ENCODE measurements at places on chromosomes 11 and 22.

- DNase-seq: peak; percentile 90
Measured at GRCh38 chr11:66607126-66607834, 9.2 kb upstream of the RBM14 start.

DNA sequence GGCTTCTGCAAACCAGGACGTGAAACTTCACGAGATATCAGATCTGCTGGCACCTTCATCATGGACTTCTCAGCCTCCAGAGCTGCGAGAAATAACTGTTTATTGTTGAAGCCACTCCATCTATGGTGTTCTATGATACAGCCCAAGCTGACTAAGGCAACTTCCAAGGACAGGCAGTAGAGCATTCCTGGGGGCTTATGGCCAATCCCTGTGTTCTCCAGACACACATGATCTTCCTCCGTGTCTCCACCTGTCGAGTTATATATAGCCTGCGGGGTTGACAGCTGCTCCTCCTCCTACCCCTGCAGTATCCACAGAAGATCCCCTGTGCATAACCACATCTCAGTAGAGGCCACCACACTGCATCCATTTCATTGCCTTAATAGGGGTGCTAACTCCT, 11.0 kb downstream of the TP53AIP1 start:
- DNase-seq: no peak

GRCh38 chr11:17748044-17748443, 13.5 kb downstream of the KCNC1 start:
- no peak for DNase-seq

DNA sequence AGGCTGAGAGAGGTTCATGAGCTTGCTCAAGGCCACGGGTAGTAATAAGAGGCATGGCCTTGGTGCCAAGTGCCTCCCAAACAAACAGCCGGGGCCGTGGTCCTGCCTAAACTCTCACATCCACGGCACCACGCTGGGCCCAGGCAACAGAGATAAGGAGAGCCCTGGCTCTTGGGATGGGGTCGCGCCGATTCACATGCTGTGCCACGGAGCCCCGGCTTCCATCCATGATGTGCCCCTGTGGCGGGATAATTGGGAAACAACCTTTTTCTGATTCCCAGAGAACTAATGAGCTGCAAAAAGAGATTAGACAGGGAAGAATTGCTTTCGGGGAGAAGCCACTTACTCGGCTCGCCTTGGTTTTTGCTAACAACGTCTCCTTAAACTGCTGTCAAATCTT, 22.0 kb downstream of the TP53AIP1 start:
- no peak for DNase-seq

- DNase-seq: no peak
Measured at GRCh38 chr11:1340111-1340510, 30.7 kb upstream of the TOLLIP start.

GRCh38 chr11:111063726-111064517, 181.6 kb upstream of the POU2AF2 start:
- DNase-seq: peak; percentile 40

- DNase-seq: no peak
Measured at GRCh38 chr11:87083029-87083428, 45.3 kb downstream of the TMEM135 start.

DNA sequence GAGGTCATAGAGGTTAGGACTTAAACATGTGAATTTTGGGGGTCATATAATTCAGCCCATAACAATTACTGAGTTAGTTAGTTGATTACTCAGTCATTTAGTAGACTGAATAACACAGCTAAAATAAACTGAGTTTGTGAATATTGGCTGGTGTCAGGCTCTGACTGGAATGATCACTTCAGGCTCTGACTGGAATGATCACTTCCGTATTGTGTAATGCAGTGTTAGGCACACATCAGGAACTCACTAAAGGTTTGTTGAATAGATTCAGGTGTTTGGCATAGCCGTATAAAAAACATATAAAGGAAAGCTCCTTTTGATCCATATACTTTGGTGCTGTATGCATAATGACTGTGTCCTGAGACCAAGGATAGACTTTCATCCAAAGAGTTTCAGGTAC, 610.5 kb downstream of the INSC start:
- no peak for DNase-seq

DNA sequence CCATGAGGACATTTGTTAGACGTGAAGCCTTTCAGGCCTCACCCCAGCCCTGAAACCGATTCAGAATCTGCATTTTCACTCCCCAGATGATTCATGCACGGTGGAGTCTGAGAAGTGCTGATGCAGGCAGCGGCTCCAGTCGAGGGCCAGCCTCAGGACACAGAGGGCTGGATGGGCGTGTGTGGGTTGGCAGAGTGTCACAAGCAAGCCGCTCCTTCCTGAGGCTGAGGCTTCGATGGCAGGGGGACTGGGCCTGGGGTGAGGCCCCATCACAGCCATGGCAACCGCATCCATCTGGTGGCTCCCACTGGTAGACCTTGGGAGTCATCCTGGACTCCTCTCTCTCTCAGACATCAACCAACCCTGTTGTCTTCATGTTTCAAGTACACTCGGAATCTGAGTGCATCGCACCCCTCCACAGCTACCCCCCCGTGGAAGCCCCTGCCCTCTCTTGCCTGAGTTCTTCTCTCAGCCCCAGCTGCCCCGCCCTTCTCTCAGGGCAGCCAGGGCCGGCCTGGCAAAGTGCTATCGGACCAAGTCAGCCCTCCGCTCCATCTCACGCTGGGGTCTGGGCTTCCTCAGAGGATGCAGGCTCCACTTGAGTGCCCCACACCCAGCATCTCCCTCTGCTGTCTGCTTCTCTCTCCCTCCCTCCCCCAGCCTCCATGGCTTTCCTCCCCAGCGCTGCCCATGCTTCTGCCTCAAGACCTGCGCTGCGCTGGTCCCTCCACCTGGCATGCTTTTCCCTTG, 10.6 kb downstream of the KCNC1 start:
- DNase-seq: no peak

GRCh38 chr11:110801328-110801727, 89.1 kb upstream of the ARHGAP20 start:
- no peak for DNase-seq

GRCh38 chr11:19592842-19593241, 119.8 kb upstream of the NAV2 start:
- DNase-seq: no peak

DNA sequence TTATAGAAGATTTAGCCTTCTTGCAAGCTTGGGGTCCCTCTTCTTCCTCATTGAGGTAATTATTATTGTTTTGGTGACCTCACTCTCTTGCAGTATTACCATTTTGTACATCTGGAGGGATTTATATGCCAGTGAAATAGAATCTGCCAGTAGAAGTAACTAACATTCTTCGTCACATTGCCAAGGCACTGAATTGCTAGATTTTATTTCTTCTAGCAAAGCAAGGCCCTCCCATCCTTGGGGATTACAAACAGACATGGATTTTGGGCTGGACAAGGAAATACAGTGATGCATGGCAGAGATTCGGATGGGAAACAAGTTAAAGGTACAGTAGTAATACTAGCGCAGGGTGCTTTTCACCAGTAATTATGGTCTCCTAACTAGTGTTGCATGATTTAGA, 7.8 kb downstream of the ADAMTS15 start:
- DNase-seq: no peak

DNA sequence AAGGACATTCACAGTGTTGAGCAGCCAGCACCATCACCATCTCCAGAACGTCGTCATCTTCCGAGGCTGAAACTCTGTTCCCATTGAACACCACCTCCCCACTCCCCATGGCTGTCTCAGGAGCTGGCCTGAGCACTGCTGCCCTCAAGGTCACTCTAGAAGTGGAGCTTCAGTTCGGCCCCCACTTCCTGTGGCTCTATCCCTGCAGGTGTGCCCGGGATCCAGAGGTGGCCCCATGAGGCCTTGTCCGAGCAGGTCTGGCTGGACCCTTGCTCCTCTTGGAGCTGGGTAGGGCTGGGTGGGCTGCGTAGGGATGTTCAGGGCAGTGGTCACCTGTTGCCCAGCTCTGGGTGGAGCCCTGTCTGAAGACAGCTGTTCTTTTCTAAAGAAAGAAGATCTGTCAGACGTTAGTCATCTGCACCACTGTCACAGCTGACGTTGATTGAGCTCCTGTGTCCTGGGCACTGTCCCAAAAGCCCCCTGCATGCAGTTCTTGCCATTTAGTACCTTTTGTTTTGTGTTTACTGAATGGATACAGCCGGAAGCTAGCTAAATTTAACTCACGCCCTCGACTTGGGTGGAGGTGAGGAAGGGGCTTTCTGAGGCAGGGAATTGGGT, 75.5 kb upstream of the CLDN5 start:
- DNase-seq: no peak

DNA sequence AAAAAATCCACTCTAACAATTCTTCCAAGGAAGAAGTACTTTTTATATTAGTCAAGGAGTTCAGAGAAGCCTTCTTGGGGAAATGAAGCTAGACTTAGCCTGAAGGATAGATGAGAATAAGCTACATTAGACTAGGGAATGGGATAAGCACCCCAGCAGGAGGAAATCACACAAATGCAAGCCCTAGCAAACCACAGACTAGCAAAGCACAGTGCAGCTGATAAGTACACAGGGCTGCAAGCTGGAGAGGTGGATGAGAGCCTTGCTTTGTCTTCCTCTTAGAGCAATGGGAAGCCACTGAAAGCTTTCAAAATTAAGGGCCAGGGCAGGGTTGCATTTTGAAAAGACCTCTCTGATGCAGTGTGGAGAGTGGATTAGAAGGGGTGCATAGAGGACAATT, 946.2 kb downstream of the LRRC4C start:
- DNase-seq: no peak

DNA sequence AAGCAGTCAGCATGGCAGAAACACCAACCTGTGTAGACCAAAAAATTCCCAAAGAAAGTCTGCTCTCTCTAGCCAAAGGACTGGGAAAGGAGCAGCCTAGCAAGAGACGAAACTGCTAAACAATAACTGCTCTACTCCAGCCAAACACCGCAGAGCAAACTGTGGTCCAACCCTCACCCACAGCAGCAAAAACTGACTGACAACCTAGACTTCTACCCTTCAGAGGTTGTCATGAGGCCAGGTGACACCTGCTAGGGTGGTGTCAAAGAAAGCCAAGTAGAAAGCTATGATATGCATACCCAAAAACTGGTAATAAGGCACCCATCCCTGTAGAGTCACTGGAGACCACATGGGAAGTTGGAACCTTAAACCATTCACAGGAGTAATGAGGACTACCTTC, 11.8 kb downstream of the GAB2 start:
- no peak for DNase-seq

- no peak for DNase-seq
Measured at GRCh38 chr11:19849107-19849789, 136.6 kb downstream of the NAV2 start.

GRCh38 chr22:45351956-45352355, 42.2 kb downstream of the FAM118A start:
- DNase-seq: no peak

DNA sequence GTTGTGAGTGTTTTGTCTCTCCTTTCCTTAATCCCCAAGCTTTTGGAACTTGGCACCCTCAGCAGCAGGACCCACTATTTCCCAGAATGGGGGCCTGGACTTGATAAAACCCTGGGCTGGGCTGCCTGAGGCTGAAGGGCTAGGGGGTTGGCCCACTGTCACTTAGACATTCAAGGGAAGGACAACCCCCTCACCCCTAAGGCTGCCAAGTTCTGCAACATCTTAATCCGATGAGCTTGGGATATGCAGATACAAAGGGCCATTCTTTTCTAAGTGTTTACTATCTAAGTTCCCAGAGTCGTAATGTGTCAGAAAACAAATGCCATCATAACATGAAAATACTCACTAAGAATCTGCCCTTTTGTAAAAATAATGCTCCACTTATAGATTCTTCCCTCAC, 42.9 kb downstream of the IRAG1 start:
- no peak for DNase-seq

- DNase-seq: no peak
Measured at GRCh38 chr11:111177037-111177871, 68.3 kb upstream of the POU2AF2 start.

DNA sequence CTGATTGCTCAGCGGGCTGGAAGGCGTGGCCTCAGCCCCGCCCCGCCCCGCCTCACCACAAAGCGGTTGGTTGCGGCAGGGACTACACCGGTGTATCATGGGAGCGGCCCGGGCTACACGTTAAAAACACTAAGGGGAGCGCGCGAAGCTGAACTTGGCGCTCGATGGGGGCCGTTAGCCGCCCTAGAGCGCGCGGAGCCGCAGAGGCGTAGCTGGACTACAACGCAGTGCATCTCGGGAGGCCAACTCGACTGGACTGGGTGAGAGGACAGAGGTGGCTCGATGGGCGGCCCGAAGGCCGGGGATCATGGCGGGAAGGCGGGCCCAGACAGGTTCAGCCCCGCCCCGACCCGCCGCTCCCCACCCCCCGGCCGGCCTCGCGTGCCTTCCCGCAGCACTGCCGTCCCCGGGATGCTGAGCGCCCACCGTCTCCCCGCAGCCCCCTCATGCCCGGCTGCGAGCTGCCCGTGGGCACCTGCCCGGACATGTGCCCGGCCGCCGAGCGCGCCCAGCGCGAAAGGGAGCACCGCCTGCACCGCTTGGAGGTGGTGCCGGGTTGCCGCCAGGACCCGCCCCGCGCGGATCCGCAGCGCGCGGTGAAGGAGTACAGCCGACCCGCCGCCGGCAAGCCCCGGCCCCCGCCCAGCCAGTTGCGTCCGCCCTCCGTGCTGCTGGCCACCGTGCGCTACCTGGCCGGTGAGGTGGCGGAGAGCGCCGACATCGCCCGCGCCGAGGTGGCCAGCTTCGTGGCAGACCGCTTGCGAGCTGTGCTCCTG, at the start of gene SAC3D1:
Gene SAC3D1 (plus strand): TSS at position 364 of the 776 bp plus-strand sequence. CDS start 83 bp downstream, at position 447.
- DNase-seq: peak; percentile 86

- no peak for DNase-seq
Measured at GRCh38 chr11:95045812-95046211, 3.4 kb upstream of the KDM4F start.

DNA sequence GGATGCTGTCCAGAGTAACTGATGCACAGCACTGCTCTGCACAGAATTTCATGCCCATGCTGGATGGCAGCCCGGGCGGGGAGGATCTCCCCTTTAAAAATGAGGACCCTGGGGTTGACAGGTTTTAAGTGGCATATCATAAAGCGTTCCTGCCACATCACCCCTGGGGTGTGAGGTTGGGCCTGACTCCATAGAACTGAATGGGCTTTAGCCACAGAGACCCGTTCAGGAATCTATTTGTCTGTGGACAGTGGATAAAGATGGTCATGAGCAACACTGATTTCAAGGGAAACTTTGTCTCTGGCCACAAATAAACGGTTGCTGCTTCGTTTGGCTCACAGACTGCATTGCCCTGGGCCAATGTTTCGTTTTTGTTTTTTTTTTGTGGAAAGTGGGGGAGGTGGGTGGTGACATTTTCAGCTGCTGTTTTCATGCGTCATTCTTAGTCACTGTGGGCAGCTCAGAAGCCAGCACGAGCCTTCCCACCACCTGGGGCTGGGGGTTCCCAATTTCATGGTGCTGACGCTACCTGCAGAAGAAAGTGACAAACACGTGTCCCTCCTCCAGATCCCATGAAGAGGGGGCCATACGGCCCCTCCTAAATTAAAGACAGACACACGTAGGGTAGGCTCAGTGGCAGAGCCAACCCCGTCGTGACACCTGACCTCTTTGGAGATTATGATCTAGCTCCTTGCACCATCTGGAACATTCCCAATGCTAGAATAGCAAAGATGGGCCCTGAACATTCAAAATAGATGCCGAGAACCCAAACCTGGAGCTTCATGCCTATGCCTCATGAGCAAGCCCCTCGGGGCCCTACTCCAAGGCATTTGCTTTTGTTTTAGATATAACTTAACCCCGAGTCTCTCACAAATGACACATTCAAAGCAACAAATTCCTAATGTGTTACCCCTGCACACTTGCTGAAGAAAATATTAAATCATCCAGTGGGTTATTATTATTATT, 54.8 kb upstream of the PHF21B start:
- peak; percentile 61 for DNase-seq

GRCh38 chr22:22463855-22464540, 44.5 kb downstream of the ZNF280B start:
- peak; percentile 49 for DNase-seq

Measured in renal cortical epithelial cell (primary cell).